ENCODE measurements at places on chromosomes 2 and 18.

DNA sequence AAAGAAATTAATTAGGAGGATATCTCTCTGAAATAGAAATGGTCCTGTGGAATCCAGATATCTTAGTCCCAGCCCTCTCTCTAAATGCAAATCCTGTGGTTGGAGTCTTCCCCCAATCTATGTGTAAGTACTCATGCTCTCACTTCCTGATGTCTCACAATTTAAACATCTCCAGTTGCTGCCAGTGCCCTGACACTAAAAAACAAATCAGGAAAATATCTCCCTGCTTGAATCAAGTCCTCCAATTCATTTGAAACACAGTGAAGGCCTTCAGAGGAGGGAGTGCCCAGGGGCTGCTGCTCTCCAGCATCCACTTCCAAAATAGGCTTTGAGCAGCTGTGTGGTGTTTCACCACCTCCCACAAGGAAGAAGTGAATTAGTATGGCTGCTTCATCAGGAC, 413.8 kb downstream of the RAD51AP2 start:
- DNase-seq: no peak

- DNase-seq: peak; percentile 88
Measured at GRCh38 chr18:44601447-44601846, 79.2 kb upstream of the SETBP1 start.

DNA sequence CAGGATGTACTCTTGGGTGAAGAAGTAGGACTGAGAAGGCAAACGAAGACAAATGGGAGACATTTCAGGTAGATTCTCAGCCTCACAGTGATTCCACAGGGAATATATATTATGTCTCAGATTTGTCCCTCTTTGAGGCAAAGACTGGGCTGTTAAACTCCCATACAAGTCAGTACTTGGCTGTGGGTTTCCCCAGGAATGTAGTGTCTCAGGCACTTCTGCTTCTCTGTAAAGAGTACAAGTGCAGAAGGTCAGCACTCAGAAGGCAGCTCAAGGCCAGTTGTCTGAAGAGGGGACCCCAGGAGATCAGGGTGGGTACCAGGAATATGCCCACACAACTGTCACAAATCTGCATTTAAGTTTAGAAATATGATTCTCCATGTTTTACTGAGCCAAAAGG, 39.9 kb upstream of the COBLL1 start:
- no peak for DNase-seq

GRCh38 chr18:36530676-36531405, 233.3 kb downstream of the FHOD3 start:
- DNase-seq: no peak

DNA sequence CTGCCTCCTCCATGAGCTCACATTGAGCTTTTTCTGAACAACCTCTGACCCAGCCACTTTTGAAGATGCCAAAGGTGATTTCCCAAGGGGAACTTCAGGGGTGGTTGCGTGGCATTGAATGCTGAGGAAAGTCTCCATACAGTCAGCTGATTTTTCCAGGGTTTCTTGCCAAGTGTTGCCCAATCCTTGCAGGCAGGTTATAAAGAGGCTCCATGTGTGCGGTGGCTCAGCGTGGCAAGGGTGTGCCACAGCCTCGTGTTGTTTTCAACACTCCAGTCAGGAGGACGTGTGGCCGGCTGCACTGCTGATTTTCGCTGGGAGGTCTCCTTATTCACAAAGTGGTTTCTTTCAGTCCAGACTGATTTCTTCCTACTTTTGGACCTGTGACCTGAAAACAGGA, 81.4 kb upstream of the GATA6 start:
- no peak for DNase-seq

GRCh38 chr2:74379851-74380789, at the start of gene DCTN1:
DCTN1 (minus strand) TSS chr2:74380311; CDS start chr2:74380037, 274 bp downstream.
- DNase-seq: no peak

DNA sequence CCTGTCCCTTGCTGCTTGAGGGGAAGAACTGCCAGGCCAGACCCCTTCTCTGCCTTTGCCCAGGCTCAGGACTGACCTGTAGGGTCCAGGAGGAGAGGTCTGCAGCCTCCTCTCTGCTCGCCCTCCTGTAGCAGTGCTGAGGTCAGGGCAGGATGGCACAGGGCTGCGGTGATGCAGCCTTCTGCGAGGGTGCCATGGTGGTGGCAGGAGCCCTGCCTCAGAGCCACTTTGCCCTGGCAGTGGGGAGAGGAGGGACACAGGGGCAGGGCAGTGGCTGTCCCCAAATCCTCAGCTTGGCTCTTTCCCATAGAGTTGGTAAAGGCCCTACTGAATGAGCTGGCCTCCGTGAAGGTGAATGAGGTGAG, 884 bp downstream of the PROM2 start:
- no peak for DNase-seq

DNA sequence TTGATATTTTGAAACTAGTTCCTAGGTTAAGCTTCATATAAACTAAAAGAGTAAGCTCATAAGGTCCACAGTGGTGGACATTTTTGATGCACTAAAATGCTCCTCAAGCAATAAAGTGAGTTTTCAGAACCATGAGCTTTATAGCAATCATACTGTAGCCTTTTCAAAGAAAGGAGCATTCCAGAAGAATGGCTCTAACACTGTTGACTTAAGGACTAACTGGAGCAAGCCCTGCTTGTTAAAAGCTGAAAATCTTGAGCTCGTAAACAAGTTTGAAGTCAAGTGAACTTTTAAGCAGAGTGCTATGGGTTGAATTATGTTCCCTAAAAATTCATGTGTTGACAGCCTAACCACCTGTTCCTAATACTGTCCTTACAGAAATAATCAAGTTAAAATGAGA, 38.0 kb downstream of the KYNU start:
- no peak for DNase-seq

DNA sequence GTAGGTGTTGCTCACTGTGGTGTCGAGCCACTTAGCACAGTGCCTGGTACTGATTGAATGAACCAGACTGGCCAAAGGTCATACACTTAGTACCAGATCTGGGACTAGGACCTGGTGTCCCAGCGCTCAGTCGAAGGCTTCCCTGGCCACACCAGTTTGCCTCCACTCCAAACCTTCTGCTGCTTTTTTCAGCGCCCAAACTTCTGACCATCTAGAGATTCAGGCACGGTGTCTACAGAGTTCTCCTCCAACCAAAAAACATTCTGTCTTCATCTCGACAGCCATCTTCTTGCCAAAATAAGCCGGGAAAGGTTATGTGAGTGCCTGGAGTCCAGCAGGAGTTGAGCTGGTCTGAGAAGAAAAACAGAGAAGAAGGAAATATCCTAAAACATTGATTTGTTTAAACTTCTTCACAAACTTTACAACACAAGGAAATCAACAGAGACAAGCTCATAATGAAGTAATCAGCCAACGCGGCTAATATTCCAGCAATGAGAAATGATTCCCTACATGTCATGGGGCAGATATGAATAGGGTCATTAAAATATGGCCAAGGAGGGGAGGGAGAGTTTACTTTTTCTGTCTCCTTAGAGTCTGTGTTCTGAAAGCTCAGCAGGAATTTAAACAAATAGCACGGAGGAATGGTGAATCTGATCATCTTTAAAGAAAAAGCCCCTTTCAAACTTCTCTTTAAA, 2.3 kb upstream of the GLI2 start:
- DNase-seq: no peak

DNA sequence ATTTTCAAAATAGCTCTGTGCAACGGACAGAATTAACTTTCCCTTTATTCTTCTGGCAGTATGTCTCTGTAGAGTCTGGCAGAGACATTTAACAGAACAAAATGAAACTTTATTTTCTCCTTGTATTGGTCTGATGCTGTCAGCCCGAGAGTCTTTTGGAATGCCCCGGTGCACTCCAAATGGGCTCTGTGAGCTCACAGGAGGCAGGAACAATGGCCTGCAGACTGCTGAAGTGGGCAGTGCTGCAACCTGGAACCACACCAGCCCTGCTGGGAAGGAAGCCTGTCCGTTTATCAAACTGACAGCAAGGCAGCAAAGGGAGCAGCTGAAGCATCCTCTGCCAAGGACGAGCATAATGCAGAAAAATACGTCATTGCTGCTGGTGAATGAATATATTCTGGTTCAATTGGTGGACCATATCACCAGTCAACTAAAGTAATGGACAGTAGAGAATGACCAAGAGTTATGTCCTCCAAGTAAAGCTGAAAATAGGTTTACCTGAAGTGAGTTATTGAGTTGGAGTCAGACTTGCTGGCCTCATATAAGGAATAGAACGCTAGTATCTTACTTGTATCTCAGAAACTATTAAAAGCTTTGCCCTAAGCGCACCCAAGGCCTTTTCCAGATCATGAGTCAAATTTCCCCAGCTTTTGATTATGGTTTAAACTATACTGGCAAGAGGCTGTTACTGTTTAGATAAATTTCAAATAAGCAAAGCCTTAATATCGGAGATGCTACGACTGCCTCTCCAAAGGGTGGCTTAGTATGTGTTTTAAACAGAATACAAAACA, 207.6 kb upstream of the TANK start:
- no peak for DNase-seq
